Stimulated activated CD8-positive, alpha-beta memory T cell treated with anti-CD3 and anti-CD28 coated beads, Interleukin-15, amount 100 ng/mL, for 24 hours (primary cell): ENCODE measurements at places on chromosomes 3 and 15.

- no peak for DNase-seq
These were observed 175.9 kb downstream of the OTOL1 start for GRCh38 chr3:161672478-161672877.

- no peak for DNase-seq
These were observed 67.0 kb upstream of the ACAN start for GRCh38 chr15:88736204-88736603.

- DNase-seq = no peak
These were observed 382.5 kb upstream of the TPRG1 start for GRCh38 chr3:188789251-188789650.

DNA sequence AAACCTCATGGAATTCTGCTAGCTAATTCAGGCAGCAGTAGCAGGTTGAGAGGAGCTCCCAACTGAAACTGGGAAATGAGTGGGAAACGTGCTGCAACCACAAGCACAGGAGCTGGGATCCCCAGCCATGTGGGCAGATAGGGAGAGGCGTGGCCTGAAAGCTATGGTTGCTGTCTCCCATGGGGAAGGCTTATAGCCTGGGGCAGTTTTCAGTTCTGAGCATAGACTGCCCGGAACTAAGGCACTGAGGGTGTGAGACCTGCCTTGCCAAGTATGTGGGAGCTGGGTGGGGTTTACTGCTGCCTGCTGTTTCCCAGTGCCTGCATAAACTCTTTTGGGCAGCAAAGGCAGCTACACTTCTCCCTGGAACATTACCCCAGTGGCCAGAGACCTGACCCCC lies 229.5 kb downstream of the TUSC7 start:
- DNase-seq = no peak

DNA sequence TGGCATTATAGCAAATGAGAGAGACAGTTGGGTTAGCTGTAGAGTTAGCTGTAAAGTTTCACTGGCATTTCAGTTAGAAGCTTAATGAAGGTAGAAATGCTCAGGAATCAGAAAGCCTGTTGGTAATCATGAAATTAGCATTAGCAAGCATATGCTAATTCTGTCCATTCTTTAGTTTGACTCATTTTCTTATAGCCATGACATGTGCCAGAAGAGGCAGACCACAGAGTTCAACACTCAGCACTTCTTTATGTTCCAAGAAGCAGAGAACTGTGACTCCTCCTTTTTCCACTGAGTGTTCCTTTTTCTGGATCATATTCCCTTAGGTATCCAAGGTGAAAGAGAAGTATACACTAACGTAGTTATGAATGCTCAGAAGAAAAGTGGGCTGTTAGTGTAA lies 276.2 kb upstream of the SGO1 start:
- no peak for DNase-seq

DNA sequence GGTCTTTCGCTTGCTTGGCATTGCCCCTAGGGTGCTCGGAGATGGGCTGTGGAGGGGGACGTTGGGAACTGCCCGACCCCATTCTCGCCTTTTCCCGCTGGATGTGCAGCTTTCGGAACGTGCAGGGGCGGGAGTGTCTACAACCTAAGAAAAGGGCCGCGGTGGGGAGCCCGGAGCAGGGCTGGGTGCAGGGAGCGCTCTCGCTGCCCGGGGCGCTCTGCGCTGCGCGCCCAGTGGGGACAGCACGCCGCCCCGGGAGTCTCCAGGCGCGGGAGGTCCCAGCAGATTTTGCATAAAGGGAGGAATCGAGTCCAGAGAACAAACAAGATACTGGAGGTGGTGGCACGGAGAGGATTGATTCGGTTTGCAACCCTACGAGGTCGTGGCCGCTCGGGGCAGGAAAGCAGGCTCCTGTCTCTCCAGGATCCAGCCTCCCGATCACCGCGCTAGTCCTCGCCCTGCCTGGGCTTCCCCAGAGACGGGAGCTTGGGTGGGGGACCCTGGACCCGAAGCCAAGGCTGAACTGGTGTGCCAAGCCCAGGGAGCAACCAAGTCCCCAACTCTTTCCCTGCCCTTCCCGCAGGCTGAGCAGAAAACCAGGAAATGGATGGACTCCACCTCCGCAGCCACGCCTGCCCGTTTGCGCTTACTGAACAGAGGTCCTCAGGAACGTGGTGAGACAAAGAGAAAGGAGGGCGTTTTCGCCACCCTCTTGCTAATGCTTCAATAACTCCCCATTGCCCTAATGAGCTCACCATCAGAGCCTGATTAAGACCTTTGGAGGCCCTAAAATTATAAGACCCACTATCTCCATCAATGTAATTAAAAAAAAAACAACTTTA lies 59.7 kb downstream of the NOX5 start:
- DNase-seq = no peak

DNA sequence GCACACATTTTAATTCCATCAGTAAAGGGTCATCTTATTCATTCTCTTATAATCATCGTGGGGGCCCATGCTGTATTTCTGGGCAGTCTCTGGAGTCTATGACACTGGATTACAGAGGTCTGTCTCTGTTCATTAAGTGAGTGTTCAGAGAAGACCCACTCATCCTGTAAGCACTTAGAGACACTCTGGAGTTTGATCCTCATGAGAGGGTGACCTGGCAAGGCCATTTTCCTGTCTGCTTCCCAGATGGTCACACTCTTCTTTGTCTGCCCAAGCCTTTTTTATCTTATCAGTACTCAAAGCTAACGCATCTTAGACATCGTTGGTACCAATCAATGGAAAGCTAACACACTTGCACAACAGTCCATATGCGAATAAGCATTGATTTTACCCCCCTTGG lies 333.1 kb downstream of the RORA start:
- no peak for DNase-seq

GRCh38 chr15:57762302-57762701 lies 55.8 kb downstream of the POLR2M start:
- no peak for DNase-seq

DNA sequence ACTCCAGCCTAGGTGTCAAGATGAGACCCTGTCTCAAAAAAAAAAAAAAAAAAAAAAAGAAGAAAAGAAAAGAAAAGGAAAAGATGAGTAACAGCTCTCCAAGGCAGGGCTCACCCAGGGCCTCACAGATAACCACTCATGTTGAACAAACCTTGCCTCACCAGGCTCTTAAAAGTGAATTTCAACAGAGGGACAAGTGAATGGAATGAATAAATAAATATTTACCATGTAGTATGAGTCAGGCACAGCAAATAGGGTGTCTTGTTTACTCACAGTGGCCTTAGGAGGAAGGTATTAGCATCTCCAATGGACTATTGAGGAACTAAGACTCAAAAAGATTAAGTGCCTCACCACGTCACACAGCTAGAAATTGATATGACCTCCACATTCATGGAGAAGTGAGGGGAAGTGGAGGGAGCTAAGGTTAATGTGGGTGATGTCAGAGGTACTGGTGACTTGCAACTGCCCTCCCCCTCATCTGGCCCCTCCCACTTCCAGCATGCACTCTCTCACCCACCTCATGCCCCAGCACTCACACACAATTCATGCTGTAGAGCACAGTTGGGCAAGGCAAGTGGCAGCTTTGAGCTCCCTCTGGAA lies 255.5 kb downstream of the UACA start:
- DNase-seq = no peak

DNA sequence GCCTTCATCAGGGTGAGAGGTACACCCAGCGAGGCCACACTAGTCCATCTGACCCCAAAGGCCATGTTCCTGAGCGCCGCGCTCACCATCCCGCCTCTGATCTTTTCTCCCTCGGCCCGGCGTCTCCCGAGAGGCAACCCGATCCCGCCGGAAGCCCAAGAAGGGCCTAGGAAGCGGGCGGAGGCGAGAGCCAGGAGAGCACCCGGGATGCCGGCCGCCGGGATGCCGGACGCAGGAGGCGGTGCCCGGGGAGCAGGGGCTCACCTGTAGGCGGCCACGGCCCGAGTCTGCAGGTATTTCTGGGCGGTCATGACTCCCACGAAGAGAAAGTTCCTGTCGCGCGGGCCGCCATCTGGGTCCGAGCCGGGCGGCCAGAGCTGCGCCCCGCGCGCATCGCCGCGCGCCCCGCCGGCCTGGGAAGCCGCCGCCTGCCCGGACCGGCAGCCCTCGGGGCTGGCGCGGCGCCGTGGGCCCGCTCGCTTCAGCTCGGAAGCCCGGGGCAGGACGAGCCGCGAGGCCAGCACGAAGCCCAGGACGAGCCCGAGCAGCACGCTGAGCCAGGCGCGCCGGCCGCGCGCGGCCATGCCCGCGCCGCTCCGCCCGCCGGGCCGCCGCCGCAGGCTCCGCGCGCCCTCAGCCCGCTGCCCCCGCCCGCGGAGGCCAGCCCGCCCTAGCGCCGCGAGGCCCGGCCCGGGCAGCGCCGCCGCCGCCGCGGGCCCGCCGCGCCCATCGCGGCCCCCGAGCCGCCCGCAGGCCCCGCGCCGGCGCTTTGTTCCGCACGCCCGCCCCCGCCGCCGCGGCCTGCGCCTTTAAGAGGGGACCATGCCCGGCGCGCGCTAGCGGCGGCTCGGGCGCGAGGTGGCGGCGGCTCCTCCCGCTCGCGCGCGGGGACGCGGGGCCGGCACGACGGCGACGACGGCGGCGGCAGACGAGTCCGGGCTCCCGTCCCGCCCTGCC lies 697 bp downstream of the CHSY1 start:
- DNase-seq = peak; percentile 21

DNA sequence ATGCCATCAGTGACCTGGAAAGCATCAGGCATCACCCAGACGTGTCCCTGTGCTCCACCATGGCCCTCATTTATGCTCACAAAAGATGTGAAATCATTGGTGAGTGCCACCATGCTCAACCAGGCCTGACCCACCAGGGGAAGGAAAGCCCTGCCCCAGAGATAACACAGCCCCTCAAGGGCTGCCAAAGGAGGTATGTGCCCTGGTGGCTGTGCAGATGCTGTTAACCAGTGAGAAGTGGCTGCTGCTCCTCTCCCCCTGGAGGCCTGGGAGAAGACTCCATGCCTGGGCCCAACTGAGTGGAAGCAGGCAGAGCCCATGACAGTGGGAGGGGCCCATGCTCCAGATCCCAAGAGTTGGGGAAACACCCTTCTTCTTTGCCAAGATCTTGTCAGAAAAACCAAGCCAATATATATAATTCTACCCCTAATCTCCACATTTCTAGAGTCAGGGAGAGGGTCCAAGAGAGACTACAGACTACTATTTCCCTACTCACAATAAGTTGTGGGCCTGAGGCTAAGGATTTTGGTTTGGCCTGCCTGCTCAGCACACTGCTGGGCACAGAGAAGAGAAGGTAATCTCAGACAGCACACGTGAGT lies 2.7 kb downstream of the TTC21A start:
- no peak for DNase-seq

- no peak for DNase-seq
These were observed 31.9 kb upstream of the SPRED1 start for GRCh38 chr15:38220606-38221273.

GRCh38 chr15:30979457-30979856 lies 12.0 kb downstream of the MTMR10 start:
- no peak for DNase-seq

GRCh38 chr15:73928971-73929627 lies 2.8 kb downstream of the LOXL1 start:
- no peak for DNase-seq
